ENCODE measurements at places on chromosomes 12 and 14.

DNA sequence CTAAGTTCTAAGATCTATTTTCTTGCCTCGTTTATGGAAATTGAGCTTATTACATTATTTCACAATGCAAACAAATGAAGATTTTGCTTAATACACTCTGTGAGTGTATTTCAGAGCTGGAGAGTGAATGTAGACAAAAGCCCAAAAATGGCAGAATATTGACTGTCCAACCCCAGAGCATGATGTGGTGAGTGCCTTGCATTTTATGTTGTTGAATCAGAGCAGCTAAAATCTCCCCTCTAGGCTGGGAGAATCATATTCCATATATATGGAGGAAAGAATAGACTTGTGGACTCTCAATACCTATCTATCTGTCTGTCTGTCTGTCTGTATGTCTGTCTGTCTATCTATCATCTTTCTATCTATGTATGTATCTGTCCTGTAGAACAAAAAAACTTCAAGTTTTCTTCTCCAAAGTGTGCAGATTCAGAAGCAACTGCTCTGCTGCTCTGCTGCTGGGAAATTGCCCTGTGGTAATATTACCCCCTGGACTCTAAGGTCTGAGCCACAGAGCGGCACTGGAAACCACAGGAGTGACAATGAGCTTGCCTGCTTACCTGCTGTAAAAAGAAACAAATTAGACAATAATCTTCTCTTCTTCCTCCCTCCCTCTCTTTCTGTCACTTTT lies 209.4 kb upstream of the PRICKLE1 start:
- peak; percentile 21 for DNase-seq

- DNase-seq: no peak
Observed at GRCh38 chr14:86321151-86321550, 791.2 kb downstream of the FLRT2 start.

GRCh38 chr12:47360771-47361388 lies 281.1 kb upstream of the AMIGO2 start:
- DNase-seq: no peak

DNA sequence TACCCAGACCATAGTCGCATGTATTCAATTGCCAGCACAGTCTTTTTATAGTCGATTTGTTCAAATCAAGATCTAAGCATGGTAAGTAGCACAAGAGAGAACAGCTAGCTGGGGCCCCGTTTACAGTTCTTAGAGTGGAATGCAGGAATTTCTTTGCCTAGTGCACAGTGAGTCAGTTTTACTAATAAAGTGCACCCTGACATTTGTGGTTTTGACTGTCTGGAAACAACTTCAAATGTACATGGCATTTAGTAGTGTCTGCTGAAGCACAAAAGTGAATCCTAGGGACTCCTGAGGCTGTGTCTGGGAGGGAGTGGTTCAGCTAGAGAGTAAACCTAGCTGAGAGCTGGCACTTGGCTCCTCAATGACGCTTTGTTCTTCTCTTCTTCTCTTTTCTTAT lies 64.9 kb downstream of the TMX1 start:
- DNase-seq: peak; percentile 89

- DNase-seq: no peak
Observed at GRCh38 chr14:68172627-68173026, 353.0 kb downstream of the RAD51B start.

DNA sequence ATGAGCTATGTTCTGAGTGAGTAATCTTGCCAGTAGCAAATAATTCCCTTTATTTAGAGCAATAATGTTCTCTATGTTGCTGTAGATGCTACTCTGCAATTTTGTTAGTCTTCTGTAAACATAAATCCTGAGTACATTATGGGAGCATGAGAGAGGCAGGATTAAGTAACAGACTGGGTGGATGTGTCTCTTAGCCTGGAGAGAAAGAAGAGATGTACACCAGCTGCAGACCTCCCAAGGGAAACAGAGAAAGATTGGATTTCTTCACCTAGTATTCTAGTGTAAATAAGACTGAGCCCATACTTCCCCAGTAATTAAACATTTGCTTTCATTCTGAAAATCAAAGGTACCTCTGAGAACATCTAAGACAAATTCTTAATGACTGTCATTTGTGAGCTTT lies 564.0 kb downstream of the TRHDE start:
- DNase-seq: no peak

- no peak for DNase-seq
Observed at GRCh38 chr12:131991816-131992430, 42.2 kb downstream of the EP400 start.

GRCh38 chr12:2083008-2083407 lies 30.2 kb downstream of the CACNA1C start:
- peak; percentile 31 for DNase-seq

DNA sequence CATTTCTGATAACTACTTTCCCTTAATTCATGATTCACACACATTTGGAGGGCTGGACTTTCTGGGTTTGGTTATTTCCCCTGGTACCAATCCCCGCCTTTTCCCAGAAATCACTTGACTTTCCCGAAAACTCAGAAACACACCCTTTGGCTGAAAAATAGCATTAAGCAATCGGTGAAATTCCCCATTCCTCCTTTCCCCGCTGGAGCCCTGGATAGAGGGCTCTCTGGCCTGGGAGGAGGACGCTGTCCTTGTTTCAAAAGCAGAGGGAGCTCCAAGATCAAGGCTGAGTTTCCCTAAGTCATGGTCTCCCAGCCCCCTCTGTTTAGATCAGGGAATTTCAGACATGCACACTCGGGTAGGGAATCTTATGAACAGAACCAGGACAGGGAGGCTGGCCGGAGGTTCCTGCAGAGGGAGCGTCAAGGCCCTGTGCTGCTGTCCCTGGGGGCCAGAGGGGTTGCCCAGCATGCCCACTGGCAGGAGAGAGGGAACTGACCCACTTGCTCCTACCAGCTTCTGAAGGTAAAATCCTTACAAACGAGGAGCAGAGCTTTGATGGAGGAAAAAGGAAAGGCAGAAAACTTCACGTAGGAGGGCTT lies at the start of gene C1S:
TSS of gene C1S (plus strand) at position 366 of the 602 bp plus-strand sequence. CDS start 1,195 bp downstream, outside the sequence.
- DNase-seq: peak; percentile 97

- no peak for DNase-seq
Observed at GRCh38 chr12:81617915-81618314, 141.2 kb downstream of the PPFIA2 start.

- no peak for DNase-seq
Observed at GRCh38 chr12:41468341-41468740, 280.2 kb downstream of the PDZRN4 start.
